ENCODE measurements at places on chromosomes 3 and 15. TPM values are rescaled to one million over a fixed set of nuclear protein-coding genes. Genes with fewer than 3 reads are reported as not detected.

DNA sequence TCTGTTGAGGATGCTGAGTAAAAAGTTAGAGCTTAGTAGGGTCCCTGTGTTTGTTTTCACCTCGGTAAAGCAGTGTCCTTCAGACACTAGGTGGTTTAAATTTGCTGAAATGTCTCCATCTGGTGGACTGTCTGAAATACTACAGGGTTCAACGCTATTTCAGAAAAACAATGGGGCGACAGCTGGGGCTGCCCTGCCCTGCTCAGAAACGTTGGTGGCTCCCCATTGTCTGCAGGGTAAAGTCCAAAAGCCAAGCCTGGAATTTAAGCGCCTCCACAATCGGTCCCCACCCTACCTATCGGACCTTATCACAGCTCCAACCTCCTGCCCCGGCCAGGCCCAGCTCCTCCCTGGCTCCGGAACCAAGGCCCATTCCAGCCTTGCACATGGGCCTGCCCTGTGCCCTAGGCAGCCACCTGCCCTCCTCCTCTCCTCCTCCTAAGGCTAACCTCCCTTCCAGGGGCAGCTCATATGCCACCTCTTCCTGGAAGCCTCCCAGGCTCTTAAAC is 4.3 kb upstream of the TSEN2 start:
- H3K4me3 ChIP-seq: no peak overlapping the region
- no peaks in the 10 kb centered on the region for H3K27me3 ChIP-seq
- DNase-seq: peak; percentile 20
- H3K27ac ChIP-seq: no peak overlapping the region
- peaks cover 1% of the 10 kb centered on the region for H3K4me1 ChIP-seq
- no peaks in the 10 kb centered on the region for H3K36me3 ChIP-seq

DNA sequence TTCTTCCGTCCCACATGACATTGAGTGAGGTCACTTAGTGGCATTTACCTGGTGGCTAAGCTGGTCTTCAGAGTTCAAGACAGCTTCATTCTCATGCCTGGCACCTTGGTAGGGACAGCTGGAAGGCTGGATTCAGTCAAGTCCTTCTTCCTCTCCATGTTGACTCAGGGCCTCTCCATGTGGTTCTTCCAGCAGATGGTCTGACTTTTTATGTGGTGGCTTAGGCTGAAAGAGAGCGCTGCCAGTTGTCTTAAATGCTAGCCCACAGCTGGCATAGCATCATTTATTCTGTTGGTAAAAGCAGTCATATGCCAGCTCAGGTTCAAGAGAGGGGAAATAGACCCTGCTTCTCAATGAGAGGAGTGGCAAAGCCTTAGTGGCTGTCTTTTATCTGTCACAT is 53.0 kb upstream of the CTDSPL start:
- H3K36me3 ChIP-seq: no peaks in the 10 kb centered on the region
- no peaks in the 10 kb centered on the region for H3K4me1 ChIP-seq
- H3K4me3 ChIP-seq: no peak overlapping the region
- no peak for DNase-seq

DNA sequence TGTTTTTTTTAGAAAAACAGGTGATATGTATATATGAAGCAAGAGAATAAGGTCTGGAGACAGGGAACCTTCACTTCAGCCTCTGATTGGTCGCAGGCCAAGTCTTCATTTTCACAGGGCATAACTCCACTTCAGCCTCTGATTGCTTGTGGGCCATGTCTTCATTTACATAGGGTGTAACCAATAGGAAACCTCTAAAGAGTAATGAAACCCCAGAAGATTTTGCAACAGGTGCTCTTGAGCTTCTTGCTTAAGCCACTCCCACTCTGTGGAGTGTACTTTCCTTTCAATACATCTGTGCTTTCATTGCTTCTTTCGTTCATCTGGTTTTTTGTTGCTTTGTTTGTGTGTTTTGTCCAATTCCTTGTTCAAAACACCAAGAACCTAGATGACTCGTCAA is 22.6 kb upstream of the SCG3 start:
- no peaks in the 10 kb centered on the region for H3K4me1 ChIP-seq
- no peaks in the 10 kb centered on the region for H3K36me3 ChIP-seq
- no peak overlapping the region for H3K4me3 ChIP-seq
- no peak overlapping the region for H3K27ac ChIP-seq
- no peak for DNase-seq
- no peaks in the 10 kb centered on the region for H3K27me3 ChIP-seq

DNA sequence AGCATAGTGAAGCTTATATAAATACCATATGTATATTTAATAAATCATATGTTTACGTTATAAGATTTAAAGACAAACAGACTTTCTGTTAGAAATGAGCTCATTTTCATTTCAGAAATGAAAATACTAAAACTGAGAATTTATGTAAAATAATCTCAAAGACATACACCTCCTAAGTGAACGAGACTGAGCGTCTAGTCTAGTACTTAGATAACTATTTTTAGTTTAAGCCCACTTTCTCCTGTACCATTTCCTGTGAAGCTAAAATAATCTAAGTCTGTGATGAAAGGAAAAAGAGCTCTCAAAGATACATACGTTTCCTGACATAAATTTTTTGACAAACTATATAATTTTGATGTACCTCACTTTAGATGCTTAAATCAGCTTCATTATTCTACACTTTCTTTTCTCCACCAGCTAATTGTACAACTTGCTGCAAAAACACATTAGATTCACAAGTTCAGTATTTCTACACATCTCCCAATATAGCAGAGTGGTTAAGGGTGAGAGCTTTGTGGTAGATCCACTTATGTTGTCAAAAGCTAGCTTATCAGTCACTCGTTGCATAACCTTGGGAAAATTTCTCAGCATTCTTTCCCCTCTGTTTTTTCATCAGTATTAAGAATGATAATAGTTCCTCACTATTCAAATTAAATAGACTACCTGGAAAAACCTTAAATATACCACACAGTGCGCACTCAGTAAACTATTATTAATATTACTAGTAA is 703.0 kb downstream of the PLOD2 start:
- no peaks in the 10 kb centered on the region for H3K27me3 ChIP-seq
- no peak overlapping the region for H3K4me3 ChIP-seq
- no peak overlapping the region for H3K27ac ChIP-seq

DNA sequence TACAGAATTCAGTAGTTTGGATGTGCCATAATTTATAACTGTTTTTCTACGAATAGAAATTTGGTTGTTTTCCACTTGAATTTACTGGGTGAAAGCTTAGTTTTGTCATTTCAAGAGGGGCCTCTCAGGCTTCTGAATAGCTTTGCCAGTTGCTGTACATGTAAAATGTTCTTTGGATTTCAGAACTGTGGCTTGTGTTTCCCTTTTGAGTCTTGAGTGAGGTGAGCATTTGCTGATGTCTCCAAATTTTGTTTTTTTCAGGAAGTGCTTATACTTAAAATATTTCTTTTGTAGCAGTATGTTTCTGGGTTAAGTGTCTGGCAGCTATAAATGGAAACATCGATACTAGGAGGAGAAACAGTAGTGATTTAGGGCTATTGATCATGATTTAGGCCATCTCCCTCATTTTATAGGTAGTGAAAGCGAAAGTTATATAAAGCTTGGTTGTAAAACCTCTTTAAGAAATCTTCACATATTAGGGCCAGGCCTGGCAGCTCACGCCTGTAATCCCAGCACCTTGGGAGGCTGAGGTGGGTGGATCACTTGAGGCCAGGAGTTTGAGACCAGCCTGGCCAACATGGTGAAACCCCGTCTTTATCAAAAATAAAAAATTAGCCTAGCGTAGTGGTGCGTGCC is 9.2 kb upstream of the TRAK1 start:
- no peak overlapping the region for H3K4me3 ChIP-seq
- no peaks in the 10 kb centered on the region for H3K36me3 ChIP-seq
- H3K4me1 ChIP-seq: no peaks in the 10 kb centered on the region
- no peaks in the 10 kb centered on the region for H3K27me3 ChIP-seq

GRCh38 chr3:89058371-89058770 is 49.0 kb upstream of the EPHA3 start:
- DNase-seq: no peak
- H3K4me1 ChIP-seq: no peaks in the 10 kb centered on the region
- no peaks in the 10 kb centered on the region for H3K27me3 ChIP-seq
- H3K36me3 ChIP-seq: no peaks in the 10 kb centered on the region
- H3K4me3 ChIP-seq: no peak overlapping the region
- no peak overlapping the region for H3K27ac ChIP-seq

- H3K4me1 ChIP-seq: no peaks in the 10 kb centered on the region
- no peaks in the 10 kb centered on the region for H3K27me3 ChIP-seq
- no peaks in the 10 kb centered on the region for H3K36me3 ChIP-seq
- no peak overlapping the region for H3K4me3 ChIP-seq
- H3K27ac ChIP-seq: no peak overlapping the region
- DNase-seq: no peak
Measured at GRCh38 chr3:88189361-88189810, 39.6 kb downstream of the C3orf38 start.

DNA sequence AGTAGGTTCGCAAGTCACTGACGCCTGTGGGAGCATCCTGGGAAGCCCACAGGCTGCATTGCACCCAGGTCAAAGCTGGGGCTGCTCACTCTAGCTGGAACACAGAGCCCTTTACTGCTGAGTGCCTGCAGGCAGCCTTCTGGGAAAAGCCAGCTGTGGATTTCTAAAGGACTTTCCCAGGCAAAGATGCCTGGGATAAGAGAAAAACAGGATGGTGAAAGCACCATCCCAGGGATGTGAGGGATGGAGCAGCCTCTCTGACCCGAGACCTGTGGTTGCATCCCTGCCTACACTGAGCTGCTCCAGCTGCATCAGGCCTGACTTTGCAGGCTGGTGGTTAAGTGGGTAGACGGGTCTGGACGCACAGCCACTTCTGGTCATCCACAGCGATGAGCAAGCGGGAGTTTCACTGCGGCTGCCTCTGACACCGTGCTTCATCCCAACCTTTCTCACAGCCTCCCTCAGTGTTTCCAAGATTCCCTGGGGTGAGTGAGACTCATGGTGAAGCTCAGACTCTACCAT is 52.5 kb upstream of the AMOTL2 start:
- no peaks in the 10 kb centered on the region for H3K27me3 ChIP-seq
- no peak overlapping the region for H3K4me3 ChIP-seq
- no peak for DNase-seq
- no peaks in the 10 kb centered on the region for H3K4me1 ChIP-seq

DNA sequence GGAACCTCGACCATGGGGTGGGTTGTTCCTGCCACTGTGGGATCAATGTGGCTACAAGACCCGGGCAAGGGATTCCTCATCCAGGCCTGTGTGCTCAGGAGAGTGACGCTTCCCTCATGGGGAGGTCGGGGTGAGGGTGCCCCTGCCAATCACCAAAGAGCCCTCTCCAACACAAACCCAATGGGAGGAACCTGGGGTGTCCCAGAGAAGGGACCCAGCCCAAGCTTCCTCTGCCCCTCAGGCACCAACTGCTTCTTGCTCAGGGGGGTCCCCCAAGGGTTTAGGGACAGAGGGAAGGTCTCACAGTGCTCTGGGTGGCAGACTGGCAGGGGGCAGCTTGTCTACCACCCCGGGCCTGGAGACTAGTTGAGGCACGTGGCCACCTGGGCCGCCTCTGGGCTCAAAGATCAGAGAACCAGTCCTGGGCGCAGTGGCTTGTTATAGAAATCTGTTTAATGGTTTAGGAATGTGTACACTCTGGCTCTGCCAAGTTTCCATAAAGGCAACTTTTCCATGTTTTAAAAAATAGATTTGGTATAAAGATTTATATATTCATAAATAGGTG is 26.6 kb downstream of the GP9 start:
- no peaks in the 10 kb centered on the region for H3K4me1 ChIP-seq
- peak; percentile 73 for DNase-seq
- H3K4me3 ChIP-seq: no peak overlapping the region
- peak overlapping the region; percentile 98 for H3K27ac ChIP-seq

- no peak for DNase-seq
- no peak overlapping the region for H3K4me3 ChIP-seq
- no peaks in the 10 kb centered on the region for H3K27me3 ChIP-seq
- no peaks in the 10 kb centered on the region for H3K36me3 ChIP-seq
- H3K4me1 ChIP-seq: peaks cover 5% of the 10 kb centered on the region
- no peak overlapping the region for H3K27ac ChIP-seq
Measured at GRCh38 chr3:69251078-69251805, 128.8 kb upstream of the LMOD3 start.

- no peaks in the 10 kb centered on the region for H3K27me3 ChIP-seq
- H3K36me3 ChIP-seq: no peaks in the 10 kb centered on the region
- H3K27ac ChIP-seq: peak overlapping the region; percentile 14
- no peaks in the 10 kb centered on the region for H3K4me1 ChIP-seq
- no peak for DNase-seq
- no peak overlapping the region for H3K4me3 ChIP-seq
Measured at GRCh38 chr3:127690106-127690505, 17.4 kb downstream of the ABTB1 start.

The CCNB2 gene
- total RNA-seq: 1.5 TPM

The CD200R1 gene
- not detected for total RNA-seq

The RHOA gene
- 395 TPM for total RNA-seq

The TRPM1 gene
- not detected for total RNA-seq

The CCDC80 gene
- total RNA-seq: 207 TPM

The VGLL3 gene
- total RNA-seq: 11.3 TPM

The ZNF80 gene
- total RNA-seq: not detected

All from uterus (tissue), 4 donors.